Upper lobe of right lung (tissue), 1 donor: ENCODE measurements at places on chromosomes 5 and 9. TPM values are rescaled to one million over a fixed set of nuclear protein-coding genes. Genes with fewer than 3 reads are reported as not detected.

Gene EIF4E1B
- not detected for total RNA-seq

Gene PIP5KL1
- 3.5 TPM for total RNA-seq

Gene GLRX
- 88.4 TPM for total RNA-seq

GRCh38 chr5:136703706-136704105 lies 338.4 kb upstream of the TRPC7 start:
- no peaks in the 10 kb centered on the region for H3K4me1 ChIP-seq
- H3K27ac ChIP-seq = no peak overlapping the region
- H3K4me3 ChIP-seq = no peak overlapping the region
- no peaks in the 10 kb centered on the region for H3K36me3 ChIP-seq

GRCh38 chr9:114430457-114430856 lies 42.7 kb upstream of the AKNA start:
- H3K4me3 ChIP-seq = no peak overlapping the region
- H3K36me3 ChIP-seq = no peaks in the 10 kb centered on the region
- H3K27ac ChIP-seq = no peak overlapping the region
- H3K4me1 ChIP-seq = no peaks in the 10 kb centered on the region
- no peaks in the 10 kb centered on the region for H3K27me3 ChIP-seq
- DNase-seq = no peak

DNA sequence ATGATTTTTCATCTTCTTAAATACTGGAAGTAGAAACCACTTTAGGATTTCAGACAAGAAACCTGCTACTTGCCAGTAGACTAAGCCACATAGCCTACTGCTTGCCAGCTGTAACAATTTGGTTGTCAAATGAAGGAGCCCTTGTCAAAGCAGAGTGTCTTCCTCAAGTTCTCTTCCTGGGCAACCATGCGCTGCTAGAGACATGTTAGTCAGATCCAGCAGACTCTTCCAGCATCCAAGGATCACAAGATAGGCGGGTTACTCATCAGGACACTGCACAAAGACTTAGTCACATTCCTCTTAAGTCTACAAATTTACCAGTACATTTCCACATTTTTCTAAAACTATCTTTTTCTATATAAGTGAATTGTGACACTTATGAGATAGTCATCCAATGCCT lies 24.4 kb downstream of the SKIC3 start:
- no peaks in the 10 kb centered on the region for H3K27me3 ChIP-seq
- no peak for DNase-seq
- H3K4me1 ChIP-seq = no peaks in the 10 kb centered on the region
- H3K27ac ChIP-seq = no peak overlapping the region

DNA sequence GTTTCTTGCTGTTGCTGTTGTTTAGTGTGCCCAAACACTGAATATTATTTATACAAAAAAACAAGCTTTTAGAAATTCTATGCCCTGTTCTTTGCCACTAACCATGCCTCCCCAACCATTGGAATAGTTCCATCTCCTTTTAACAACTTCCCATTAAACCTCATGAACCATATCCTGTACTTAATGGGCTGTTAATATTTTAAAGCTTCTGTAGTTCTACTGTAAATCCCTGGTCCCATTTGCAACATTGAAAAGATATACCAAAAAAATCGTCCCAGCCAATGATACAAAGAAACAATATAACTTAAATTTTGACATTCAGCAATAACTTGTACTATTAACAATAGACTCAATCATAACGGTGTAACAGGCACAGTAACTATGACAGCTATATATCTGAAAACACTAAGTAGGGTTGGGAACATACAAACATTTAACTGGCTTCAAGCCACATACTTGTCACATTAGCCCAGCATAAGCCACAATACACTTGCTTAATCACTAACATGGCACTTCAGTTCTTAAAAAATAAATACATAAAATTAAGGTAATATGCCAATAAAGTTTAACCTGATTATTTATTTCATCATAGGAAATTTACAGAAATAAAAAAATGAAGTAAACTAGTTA lies 86.1 kb downstream of the ADAMTS6 start:
- no peak for DNase-seq
- H3K36me3 ChIP-seq = no peaks in the 10 kb centered on the region
- no peaks in the 10 kb centered on the region for H3K4me1 ChIP-seq
- no peak overlapping the region for H3K27ac ChIP-seq
- no peaks in the 10 kb centered on the region for H3K27me3 ChIP-seq
- H3K4me3 ChIP-seq = no peak overlapping the region

DNA sequence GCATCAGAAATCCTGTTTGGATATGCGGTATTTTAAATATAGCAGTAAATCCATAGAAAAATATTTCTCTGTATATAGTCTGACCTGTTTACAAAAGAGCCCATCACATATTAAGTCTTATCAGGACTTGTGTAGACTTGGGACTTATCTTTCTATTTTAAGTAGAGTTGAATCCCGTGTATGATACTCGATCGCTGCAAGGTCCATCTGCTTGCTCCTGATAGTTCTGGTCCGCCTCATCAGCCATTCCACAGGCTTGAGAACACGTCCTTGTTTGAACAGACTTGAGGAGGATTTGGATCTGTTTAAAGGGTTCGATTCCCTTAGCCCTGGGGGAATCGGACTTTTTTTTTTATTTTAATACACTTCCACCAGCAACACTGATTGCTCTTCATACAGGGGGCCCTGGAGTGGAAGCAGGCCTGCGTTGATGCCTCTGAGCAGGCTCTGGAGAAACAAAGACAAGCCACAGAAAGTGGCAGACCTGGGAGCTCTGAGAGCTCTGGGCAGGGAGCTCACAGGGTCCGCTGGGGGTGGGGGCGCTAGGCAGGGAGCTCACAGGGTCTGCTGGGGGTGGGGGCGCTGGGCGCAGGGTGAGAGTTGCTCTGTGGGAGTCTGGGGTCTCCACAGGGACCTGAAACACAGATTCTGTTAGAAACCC lies 112.2 kb downstream of the MVB12B start:
- no peak overlapping the region for H3K27ac ChIP-seq
- H3K36me3 ChIP-seq = no peaks in the 10 kb centered on the region
- H3K27me3 ChIP-seq = no peaks in the 10 kb centered on the region
- H3K4me1 ChIP-seq = no peaks in the 10 kb centered on the region
- no peak for DNase-seq

- DNase-seq = peak; percentile 28
- peaks cover 5% of the 10 kb centered on the region for H3K36me3 ChIP-seq
- peaks cover 27% of the 10 kb centered on the region for H3K4me1 ChIP-seq
- no peak overlapping the region for H3K4me3 ChIP-seq
Measured at GRCh38 chr9:97526895-97527575, 25.6 kb downstream of the TMOD1 start.

DNA sequence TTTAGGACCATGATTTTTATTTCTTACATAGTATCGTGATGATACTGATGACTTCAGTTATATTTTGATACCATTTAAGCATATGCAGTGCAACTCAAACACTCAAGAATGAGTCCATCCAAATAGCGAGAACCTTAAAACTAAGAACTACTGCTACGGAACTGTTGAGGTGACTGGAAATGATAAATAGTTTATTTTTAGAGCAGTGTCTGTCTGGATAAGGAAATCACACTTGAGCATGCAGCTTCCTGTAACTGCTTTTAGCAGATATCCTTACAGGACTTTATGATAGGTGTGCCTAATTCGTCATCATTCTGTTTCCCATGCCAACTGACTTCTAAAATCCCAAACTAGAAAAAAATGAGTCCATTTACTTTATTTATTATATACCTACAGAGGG lies 85.5 kb downstream of the ADGRV1 start:
- H3K27me3 ChIP-seq = no peaks in the 10 kb centered on the region
- no peak for DNase-seq
- no peak overlapping the region for H3K4me3 ChIP-seq
- no peak overlapping the region for H3K27ac ChIP-seq
- no peaks in the 10 kb centered on the region for H3K4me1 ChIP-seq
- no peaks in the 10 kb centered on the region for H3K36me3 ChIP-seq

DNA sequence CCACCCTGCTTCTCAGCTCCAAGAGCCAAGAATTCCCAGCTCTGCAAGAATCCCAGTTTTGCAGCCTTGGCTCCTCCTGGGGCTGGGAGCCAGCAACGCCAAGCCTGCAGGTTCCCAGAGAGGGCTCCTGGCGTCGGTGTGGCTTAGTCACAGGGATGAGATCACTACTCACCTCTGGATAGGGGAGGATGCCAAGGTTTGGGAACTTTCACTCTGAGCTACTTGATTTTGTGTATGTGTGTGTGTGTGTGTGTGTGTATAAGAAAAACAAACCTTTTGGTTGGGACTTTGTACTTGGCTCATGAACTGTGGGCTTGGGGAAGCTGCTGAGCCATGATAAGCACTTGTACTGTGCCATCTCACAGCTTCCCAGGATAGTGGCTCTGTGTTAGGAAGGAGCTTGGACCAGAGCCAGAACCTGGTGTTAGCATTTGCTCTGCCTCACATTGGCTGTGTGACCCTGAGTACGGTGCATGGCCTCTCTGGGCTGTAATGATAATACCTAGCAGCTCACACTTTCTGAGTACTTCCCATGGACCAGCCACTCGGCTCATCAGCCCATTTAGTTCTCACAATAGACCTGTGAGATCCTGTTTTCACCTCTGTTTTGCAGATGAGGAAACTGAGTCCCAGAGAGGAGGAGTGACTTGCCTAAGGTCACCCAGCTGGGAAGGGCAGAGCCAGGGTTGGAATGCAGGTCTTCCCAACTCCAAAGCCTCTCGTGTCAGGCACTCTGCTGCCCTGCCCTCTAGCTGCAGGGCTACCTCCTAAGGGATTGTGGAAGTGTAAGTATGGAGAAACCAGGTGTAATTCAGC lies 41.4 kb upstream of the DAB2IP start:
- H3K27me3 ChIP-seq = no peaks in the 10 kb centered on the region
- no peaks in the 10 kb centered on the region for H3K36me3 ChIP-seq
- DNase-seq = no peak
- H3K27ac ChIP-seq = no peak overlapping the region
- H3K4me1 ChIP-seq = peaks cover 34% of the 10 kb centered on the region
- H3K4me3 ChIP-seq = no peak overlapping the region

GRCh38 chr5:108472237-108472636 lies 90.3 kb upstream of the FBXL17 start:
- H3K4me3 ChIP-seq = no peak overlapping the region
- no peaks in the 10 kb centered on the region for H3K27me3 ChIP-seq
- no peak overlapping the region for H3K27ac ChIP-seq
- no peaks in the 10 kb centered on the region for H3K36me3 ChIP-seq
- no peaks in the 10 kb centered on the region for H3K4me1 ChIP-seq

DNA sequence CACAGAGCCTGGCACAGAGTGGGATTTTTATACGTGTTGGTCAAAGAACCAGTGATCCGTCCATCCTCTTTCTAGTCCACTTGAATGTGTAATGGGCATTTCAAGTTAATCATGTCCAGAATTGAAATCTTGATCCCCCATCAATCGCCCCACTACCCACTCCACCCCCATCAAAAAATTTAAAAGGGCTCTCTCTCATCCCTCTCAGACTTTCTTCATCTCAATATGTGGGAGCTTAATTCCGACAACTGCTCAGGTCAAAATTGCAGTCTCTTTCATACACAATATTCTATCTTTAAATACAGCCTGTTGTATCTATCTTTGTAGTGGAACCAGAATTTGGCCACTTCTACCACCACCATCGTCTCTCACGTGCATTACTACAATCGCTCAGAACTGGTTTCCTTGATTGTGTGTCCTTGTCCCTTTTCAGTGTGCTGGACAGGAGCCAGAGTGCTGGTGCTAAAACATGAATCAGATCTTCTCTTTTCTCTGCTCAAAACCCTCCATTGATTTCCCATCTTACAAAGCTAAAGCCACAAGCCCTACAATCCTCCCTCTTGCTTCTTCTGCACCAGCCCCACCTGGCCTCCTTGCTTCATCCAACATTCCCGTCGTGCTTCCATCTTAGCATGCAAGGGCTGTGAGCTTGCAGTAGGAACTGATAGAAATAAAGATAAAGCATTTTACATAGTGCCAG lies 786 bp upstream of the KIF3A start:
- H3K4me3 ChIP-seq = peak overlapping the region; percentile 87
- peaks cover 15% of the 10 kb centered on the region for H3K4me1 ChIP-seq
- no peak overlapping the region for H3K27ac ChIP-seq
- no peaks in the 10 kb centered on the region for H3K27me3 ChIP-seq
- no peaks in the 10 kb centered on the region for H3K36me3 ChIP-seq

DNA sequence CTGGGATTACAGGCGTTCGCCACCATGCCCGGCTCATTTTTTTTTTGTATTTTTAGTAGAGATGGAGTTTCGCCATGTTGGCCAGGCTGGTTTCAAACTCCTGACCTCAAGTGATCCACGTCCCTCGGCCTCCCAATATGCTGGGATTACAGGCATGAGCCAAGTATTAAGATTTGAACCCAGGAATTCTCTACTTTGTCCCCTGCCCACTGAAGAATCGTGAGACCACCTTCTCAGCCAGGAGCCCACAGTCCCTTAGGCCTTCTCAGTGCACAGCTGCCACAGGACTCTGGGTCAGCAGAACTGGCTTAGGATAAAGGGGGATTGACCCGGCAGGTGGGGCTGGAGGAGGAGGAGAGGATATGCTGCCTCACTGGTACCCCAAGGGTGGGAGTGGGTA lies 13.4 kb downstream of the OLFML2A start:
- no peak overlapping the region for H3K27ac ChIP-seq
- no peaks in the 10 kb centered on the region for H3K36me3 ChIP-seq
- no peaks in the 10 kb centered on the region for H3K27me3 ChIP-seq

GRCh38 chr5:128498844-128499455 lies 39.1 kb downstream of the FBN2 start:
- H3K4me1 ChIP-seq = no peaks in the 10 kb centered on the region
- H3K36me3 ChIP-seq = no peaks in the 10 kb centered on the region
- H3K27ac ChIP-seq = no peak overlapping the region
- DNase-seq = no peak
- no peak overlapping the region for H3K4me3 ChIP-seq

DNA sequence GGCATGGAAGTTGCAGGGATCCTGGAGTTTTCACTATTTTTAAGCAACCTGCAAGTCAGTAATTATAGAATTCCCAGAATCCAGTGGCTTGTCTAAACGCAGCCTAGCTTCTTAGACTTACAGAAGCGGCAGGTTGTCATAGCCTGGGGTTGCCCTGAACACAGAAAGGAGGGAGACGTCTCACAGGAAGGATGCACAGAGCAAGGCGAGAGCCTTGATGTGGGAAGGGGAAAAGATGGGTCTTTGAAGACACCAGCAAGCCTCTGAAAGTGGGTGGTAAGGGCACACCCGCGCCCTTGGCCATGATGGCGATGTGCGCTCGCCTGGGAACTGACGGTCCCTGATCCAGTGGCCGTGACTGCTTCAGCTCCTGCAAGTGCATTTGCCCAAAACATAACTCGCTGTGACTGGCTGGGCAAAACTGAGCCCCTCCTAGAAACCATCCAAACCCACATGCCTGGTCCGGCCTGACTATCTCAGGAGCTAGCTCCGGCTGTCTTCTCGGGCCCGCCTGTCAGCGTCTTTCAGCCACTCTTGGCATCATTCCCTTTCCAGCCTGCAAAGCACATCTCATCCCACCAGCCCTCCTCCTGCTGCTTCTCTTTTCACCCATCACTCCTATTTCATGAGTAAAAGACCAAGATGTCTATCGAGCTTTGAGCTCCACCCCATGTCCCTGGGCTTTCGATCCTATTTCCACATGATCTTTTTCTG lies 17.1 kb downstream of the FBP1 start:
- H3K27me3 ChIP-seq = no peaks in the 10 kb centered on the region
- peaks cover 6% of the 10 kb centered on the region for H3K4me1 ChIP-seq
- H3K36me3 ChIP-seq = peaks cover 19% of the 10 kb centered on the region
- H3K4me3 ChIP-seq = no peak overlapping the region
